ENCODE measurements at places on chromosomes 7 and 10.

DNA sequence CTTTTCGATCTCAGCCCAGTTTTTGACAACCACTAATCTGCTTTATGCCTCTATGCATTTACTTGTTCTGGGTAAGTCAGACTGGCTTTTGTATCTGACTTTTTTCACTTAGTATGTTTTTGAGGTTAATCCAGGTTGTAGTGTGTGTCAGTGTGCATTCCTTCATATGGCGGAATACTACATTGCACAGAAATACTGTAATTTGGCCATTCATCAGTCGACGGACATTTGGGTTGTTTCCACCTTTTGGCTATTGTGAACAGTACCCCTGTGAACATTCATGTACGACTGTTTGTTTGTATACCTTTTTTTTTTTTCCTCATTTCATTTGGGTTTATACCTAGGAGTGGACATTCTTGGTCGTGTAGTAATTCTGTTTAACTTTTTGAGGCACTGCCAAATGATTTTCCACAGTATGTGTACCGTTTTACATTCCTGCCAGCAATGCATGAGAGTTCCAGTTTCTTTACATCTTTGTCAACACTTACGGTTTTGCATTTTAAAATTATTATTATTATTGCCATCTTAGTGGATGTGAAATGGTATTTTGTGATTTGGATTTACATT is 57.4 kb downstream of the MKLN1 start:
- no peaks in the 10 kb centered on the region for H3K27me3 ChIP-seq
- no peak overlapping the region for H3K4me3 ChIP-seq
- no peaks in the 10 kb centered on the region for H3K36me3 ChIP-seq
- DNase-seq, result no peak

- no peak overlapping the region for H3K27ac ChIP-seq
- DNase-seq, result no peak
- H3K27me3 ChIP-seq, result no peaks in the 10 kb centered on the region
- H3K4me1 ChIP-seq, result no peaks in the 10 kb centered on the region
- peaks cover 17% of the 10 kb centered on the region for H3K36me3 ChIP-seq
Measured at GRCh38 chr10:92354587-92354986, 63.6 kb downstream of the MARCHF5 start.

DNA sequence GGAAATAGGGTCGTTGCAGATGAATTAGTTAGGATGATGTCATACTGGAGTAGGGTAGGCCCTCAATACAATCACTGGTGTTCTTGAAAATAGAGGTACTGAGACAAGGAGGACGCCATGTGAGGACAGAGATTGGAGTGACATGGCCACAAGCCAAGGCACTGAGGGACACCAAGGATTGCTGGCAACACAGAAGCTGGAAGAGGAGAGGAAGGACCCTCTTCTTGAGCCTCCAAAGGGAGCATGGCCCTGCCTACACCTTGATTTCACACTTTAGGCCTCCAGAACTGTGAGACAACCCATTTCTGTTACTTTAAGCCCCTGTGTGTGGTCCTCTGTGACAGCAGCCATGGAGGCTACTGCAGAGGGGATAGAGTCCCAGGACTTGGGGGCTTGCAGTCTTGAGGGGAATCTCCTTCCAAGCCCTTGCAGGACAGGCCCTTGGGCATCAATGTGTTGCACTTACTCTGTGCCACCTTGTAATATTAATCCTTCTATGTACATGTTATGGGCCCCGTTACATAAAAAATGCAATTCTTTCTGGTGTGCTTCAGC is 3.7 kb upstream of the AOC1 start:
- no peak for DNase-seq
- H3K4me1 ChIP-seq, result peaks cover 13% of the 10 kb centered on the region
- no peak overlapping the region for H3K4me3 ChIP-seq
- H3K36me3 ChIP-seq, result no peaks in the 10 kb centered on the region

- peaks cover 10% of the 10 kb centered on the region for H3K4me1 ChIP-seq
- H3K27me3 ChIP-seq, result no peaks in the 10 kb centered on the region
- no peak overlapping the region for H3K27ac ChIP-seq
- peak; percentile 76 for DNase-seq
- H3K4me3 ChIP-seq, result no peak overlapping the region
Measured at GRCh38 chr7:30740417-30741181, 11.3 kb upstream of the INMT start.

- H3K36me3 ChIP-seq, result no peaks in the 10 kb centered on the region
- peaks cover 6% of the 10 kb centered on the region for H3K4me1 ChIP-seq
- no peak overlapping the region for H3K27ac ChIP-seq
- DNase-seq, result no peak
- H3K27me3 ChIP-seq, result peaks cover 37% of the 10 kb centered on the region
Measured at GRCh38 chr7:139522830-139523198, 671 bp upstream of the CLEC2L start.

GRCh38 chr7:100556541-100556940 is 17.2 kb downstream of the SAP25 start:
- H3K27me3 ChIP-seq, result no peaks in the 10 kb centered on the region
- no peaks in the 10 kb centered on the region for H3K4me1 ChIP-seq
- H3K36me3 ChIP-seq, result peaks cover 15% of the 10 kb centered on the region
- no peak for DNase-seq
- H3K27ac ChIP-seq, result no peak overlapping the region

- H3K4me3 ChIP-seq, result no peak overlapping the region
- H3K27me3 ChIP-seq, result no peaks in the 10 kb centered on the region
- no peak for DNase-seq
- H3K4me1 ChIP-seq, result no peaks in the 10 kb centered on the region
Measured at GRCh38 chr7:82975811-82976468, 186.7 kb downstream of the PCLO start.

- H3K27ac ChIP-seq, result no peak overlapping the region
- peaks cover 8% of the 10 kb centered on the region for H3K27me3 ChIP-seq
- no peaks in the 10 kb centered on the region for H3K36me3 ChIP-seq
- no peak for DNase-seq
Measured at GRCh38 chr7:55236476-55236875, 128.7 kb upstream of the LANCL2 start.

GRCh38 chr7:134691546-134692343 is 45.1 kb downstream of the BPGM start:
- H3K4me1 ChIP-seq, result peaks cover 22% of the 10 kb centered on the region
- H3K27me3 ChIP-seq, result no peaks in the 10 kb centered on the region
- H3K36me3 ChIP-seq, result no peaks in the 10 kb centered on the region
- H3K27ac ChIP-seq, result peak overlapping the region; percentile 52
- H3K4me3 ChIP-seq, result no peak overlapping the region

DNA sequence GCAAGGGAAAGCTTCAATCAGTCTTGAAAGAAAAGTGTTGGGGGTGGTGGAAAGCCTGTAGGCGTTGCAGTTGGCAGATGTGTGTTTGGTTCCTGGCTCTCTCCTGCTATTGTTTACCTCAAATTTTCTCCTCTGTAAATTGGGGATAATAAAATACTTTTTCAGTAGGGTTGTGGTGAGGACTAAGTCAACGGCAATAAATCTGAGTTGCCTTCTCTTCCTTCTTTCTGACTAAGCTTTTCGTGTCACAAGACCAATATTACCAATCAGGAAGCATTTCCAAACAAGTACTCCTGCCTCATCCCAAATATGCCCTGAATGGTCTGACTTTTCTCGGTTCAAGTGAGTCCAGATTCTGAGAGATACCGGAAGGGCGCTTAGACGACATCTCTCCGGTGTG is 54.0 kb downstream of the CREB5 start:
- no peak overlapping the region for H3K4me3 ChIP-seq
- no peak for DNase-seq
- H3K36me3 ChIP-seq, result no peaks in the 10 kb centered on the region
- no peak overlapping the region for H3K27ac ChIP-seq
- H3K4me1 ChIP-seq, result no peaks in the 10 kb centered on the region
- no peaks in the 10 kb centered on the region for H3K27me3 ChIP-seq

GRCh38 chr7:101869026-101869900 is 51.8 kb downstream of the CUX1 start:
- no peak overlapping the region for H3K4me3 ChIP-seq
- no peak for DNase-seq
- H3K27ac ChIP-seq, result no peak overlapping the region
- no peaks in the 10 kb centered on the region for H3K36me3 ChIP-seq

DNA sequence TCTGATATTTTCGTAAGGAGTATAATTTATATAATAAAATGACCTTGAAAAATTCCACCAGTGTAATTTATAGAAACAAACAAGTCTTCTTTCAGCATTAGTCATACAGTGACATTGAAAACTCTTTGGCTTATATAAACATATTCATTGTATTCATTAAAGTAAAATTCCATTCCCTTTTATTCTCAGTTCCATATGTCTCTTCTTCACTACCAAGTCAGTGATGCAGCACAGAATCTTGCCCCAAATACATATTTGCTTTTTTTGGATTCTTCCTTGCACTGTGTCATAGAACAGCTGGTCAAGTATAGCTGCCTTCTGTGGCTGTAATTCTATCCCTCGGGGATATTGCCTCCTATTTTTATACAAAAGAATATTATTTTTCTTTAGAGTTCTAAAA is 884.5 kb upstream of the POT1 start:
- H3K27me3 ChIP-seq, result no peaks in the 10 kb centered on the region
- no peak overlapping the region for H3K27ac ChIP-seq
- no peaks in the 10 kb centered on the region for H3K4me1 ChIP-seq
- no peak overlapping the region for H3K4me3 ChIP-seq
- no peak for DNase-seq

- DNase-seq, result no peak
- no peaks in the 10 kb centered on the region for H3K4me1 ChIP-seq
- no peak overlapping the region for H3K4me3 ChIP-seq
- H3K27ac ChIP-seq, result no peak overlapping the region
Measured at GRCh38 chr10:26543567-26544306, 105.6 kb downstream of the APBB1IP start.

- H3K4me3 ChIP-seq, result no peak overlapping the region
- DNase-seq, result no peak
- no peak overlapping the region for H3K27ac ChIP-seq
- no peaks in the 10 kb centered on the region for H3K27me3 ChIP-seq
- no peaks in the 10 kb centered on the region for H3K4me1 ChIP-seq
Measured at GRCh38 chr10:52447931-52448353, 133.9 kb downstream of the DKK1 start.

DNA sequence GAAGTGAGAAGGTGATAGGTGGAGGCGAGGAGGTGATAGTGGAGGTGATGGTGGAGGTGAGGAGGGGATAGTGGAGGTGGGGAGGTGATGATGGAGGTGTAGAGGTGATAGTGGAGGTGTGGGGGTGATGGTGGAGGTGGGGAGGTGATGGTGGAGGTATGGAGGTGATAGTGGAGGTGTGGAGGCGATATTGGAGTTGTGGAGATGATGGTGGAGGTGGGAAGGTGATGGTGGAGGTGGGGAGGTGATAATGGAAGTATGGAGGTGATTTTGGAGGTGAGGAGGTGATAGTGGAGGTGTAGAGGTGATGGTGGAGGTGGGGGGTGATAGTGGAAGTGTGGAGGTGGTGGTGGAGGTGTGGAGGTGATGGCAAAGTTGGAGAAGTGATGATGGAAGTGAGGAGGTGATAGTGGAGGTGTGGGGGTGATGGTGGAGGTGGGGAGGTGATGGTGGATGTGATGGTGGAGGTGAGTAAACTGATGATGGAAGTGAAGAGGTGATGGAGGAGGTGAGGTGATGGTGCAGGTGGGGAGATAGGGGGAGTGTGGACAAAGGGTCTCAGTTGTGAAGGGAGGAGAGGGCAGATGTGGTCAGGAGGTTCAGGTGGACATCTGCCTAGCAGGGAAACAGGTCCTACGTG is 36.6 kb downstream of the ADCY1 start:
- no peak overlapping the region for H3K4me3 ChIP-seq
- H3K27me3 ChIP-seq, result no peaks in the 10 kb centered on the region
- DNase-seq, result no peak
- no peaks in the 10 kb centered on the region for H3K4me1 ChIP-seq
- H3K27ac ChIP-seq, result no peak overlapping the region
- no peaks in the 10 kb centered on the region for H3K36me3 ChIP-seq

DNA sequence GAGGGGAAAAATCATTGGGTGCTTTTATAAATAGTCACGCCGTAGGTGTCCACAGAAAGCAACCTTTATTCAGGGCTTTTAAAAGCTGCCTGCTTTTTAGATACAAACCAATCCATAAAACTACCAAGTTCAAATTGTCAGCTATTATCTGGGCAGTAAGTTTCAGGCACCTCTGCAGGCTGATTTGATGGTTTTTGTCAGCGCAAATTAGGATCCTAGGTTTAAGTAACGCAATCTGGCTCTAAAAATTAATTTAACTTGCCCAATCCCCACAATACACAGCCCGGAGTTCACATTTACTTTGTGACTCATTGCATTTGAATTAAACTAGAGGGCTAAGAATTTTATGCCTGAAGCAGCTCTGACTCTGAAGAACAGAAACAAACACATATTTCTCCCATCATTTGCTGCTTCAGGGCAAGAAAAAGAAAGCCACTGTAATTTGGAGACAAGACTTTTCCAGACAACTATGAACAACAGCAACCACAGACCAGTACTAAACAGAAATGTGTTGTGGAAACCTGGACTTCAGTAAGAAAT is 43.3 kb downstream of the NRP1 start:
- no peak for DNase-seq
- H3K36me3 ChIP-seq, result no peaks in the 10 kb centered on the region
- H3K27me3 ChIP-seq, result no peaks in the 10 kb centered on the region
- H3K4me3 ChIP-seq, result no peak overlapping the region

All from heart right ventricle (tissue), 16 donors.